Breast epithelium (tissue), 4 donors: ENCODE measurements at places on chromosomes 1 and 21. TPM values are rescaled to one million over a fixed set of nuclear protein-coding genes. Genes with fewer than 3 reads are reported as not detected.

DNA sequence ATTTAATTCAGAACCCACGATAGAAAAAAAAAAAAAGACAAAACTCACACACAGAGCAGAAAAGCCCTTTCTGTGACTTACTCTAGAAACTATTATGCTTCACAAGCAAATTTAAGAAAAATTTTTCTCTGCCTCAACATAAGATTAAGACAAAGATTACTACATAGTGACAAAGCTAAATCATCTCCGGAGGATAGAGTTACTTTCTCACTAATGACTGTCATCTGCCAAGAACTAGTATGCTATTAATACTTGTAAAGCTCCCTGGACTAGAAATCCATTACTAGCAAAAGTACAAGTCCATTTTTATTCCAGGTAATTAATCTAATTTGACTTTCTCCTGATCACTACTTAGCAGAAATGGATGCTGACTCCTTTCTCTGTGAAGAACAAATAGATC is 25.9 kb downstream of the GREM2 start:
- no peak for DNase-seq

GRCh38 chr1:216073793-216074595 is 349.3 kb downstream of the USH2A start:
- DNase-seq, result no peak

DNA sequence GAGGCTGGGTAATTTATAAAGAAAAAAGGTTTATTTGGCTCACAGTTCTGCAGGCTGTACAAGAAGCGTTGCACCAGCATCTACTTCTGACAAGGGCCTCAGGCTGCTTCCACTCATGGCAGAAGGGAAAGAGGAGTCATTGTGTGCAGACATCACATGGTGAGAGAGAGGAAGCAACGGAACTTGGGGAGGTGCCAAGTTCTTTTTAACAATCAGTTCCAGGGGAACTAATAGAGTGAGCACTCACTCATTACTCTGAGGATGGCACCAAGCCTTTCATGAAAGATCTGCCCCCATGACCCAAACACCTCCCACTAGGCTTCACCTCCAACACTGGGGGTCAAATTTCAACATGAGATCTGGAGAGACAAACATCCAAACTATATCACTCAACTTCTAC is 77.2 kb downstream of the DDAH1 start:
- no peak for DNase-seq

DNA sequence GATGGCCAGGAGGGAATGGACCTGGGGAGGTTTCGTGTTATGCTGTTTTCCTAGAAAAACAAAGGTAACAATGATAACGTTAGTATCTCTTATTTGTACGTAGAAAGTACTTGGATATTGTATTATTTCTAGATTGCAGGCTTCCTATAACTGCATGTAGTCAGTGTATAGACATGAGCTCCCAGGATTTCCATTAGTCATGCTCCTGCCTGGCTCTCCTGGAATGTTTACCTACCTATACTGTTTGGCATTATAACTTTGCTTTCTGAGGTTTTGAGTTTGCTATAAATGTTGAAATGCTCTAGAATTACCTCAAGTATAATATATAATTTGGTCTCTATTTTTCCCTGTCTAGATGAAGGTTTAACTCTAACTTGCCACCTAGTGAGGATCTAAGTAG is 66.1 kb downstream of the TTC3 start:
- no peak for DNase-seq

DNA sequence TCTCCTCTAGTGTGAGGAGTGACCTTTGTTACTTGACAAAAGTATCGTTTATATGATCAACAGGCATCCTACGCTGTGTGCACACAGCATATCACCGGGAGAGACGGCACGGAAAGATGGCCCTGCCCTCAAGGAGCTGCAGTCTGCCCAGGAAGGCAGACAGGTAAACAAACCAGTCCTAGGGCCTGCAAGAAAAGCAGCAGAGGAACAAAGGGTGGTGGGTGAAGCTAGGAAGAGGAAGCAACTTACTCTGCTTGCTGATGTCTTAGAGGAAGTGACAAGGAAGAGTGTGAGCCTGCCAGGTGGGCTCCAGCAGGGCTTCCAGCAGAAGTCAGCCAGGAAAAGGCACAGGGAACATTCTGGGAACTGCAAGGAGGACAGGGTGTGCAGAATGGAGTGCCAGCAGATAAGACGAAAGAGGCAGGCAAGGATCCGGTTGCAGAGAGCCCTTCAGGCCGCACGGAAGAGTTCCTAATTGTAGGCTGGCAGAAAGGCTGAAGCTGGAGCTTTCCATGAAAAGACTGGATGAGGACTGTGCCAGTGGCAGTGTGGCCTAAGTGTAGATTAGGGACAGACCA is 106.7 kb downstream of the SLC45A1 start:
- DNase-seq, result peak; percentile 65

GRCh38 chr1:13737398-13737797 is 37.4 kb downstream of the PRDM2 start:
- no peak for DNase-seq

DNA sequence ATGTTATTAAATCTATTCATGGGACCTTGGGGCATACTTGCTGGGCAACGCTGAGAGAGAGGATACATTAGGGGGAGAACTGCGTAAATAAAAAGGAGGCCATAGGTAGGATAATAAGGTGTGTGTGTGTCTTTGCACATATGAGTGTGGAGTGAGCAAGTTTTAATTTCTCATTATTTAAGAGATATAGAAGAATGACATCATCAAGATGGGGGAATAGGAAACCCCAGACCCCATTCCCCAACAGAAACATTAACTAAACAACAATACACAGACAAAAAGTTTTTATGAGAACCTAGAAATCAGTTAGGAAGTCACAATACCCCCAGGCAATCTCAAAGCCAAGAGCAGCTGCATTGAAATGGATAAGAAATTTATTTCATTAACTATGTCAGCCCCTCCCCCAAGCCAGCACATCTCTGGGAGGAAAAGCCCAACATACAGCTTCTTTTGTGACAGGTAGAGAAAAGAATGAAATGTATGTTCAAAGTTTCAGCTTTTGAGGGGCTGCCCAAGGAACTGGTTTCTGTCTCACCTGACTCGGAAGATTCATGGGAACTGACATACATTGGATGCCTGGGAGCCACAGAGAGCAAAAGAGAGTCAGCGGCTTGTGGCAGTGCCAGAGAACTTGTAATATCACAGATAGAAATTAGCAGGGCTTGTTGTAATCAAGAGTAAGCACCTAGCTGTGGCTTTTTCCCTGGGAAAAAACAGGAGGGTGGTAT is 234.3 kb upstream of the NFIA start:
- no peak for DNase-seq

GRCh38 chr1:235971571-235972310 is 93.1 kb downstream of the NID1 start:
- peak; percentile 85 for DNase-seq

GRCh38 chr1:66003690-66004089 is 211.0 kb downstream of the PDE4B start:
- DNase-seq, result no peak

DNA sequence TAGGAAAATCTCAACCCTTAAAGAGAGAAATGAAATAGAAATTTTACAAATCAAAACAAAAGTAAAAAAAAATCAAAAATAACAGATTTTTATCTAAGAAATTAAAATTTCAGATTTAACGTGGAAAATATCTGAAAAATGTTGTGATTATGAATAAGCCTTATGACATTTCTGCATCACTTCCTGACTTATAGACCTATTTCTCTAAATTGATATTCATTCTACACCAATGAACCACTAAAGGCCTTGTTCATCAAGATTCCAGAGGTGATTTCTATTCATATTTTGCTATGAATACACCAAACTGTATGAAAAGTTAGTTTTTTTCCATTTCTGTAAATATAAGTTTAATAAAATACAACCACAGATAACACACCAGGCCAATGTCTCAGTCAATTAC is 261.5 kb downstream of the SMYD3 start:
- DNase-seq, result no peak

- DNase-seq, result no peak
These were observed 12.9 kb downstream of the TNFRSF1B start for GRCh38 chr1:12179676-12180075.

DNA sequence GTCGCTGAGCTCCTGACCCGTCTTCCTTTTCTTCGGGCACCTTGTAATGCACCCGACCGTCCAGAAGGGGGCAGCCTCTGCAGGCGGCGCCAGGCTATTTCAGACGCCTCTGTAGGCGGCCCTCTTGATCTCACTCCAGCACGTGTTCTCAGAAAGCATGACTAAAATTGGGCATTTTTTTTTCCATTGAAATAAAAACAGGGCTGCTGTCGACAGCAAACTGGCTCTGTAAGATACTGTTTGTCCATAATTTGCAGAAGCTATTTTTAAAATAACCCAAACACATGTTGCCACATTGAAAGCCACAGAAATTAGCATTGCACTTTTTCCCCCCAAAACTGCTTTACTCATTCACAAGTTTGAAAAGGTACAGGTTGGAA is 78.0 kb downstream of the STUM start:
- DNase-seq, result peak; percentile 48

DNA sequence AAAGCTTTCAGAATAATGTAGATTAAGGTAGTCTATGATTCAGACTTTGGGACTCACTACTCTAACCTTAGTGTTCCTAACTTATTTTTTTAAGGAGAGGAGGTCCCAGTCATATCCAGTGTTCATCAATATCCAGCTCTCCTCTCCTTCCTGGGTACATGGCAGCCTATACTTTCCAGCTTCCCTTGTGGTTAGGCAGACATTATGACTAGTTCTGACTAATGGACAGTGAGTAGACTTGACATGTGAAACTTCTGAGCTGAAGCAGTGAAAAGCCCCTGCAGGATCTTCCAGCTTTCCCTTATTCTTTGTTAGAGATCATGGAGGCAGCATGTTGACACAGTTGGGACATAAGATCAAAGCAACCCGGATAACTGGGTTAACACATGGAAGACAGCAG is 144.2 kb downstream of the PTPRU start:
- no peak for DNase-seq

- DNase-seq, result no peak
These were observed 17.2 kb upstream of the BEND5 start for GRCh38 chr1:48793863-48794262.

GRCh38 chr1:241470361-241470760 is 49.2 kb downstream of the FH start:
- no peak for DNase-seq

GRCh38 chr1:235820061-235820460 is 46.6 kb downstream of the LYST start:
- DNase-seq, result no peak

GRCh38 chr1:237834048-237834447 is 56.7 kb downstream of the ZP4 start:
- DNase-seq, result no peak

DNA sequence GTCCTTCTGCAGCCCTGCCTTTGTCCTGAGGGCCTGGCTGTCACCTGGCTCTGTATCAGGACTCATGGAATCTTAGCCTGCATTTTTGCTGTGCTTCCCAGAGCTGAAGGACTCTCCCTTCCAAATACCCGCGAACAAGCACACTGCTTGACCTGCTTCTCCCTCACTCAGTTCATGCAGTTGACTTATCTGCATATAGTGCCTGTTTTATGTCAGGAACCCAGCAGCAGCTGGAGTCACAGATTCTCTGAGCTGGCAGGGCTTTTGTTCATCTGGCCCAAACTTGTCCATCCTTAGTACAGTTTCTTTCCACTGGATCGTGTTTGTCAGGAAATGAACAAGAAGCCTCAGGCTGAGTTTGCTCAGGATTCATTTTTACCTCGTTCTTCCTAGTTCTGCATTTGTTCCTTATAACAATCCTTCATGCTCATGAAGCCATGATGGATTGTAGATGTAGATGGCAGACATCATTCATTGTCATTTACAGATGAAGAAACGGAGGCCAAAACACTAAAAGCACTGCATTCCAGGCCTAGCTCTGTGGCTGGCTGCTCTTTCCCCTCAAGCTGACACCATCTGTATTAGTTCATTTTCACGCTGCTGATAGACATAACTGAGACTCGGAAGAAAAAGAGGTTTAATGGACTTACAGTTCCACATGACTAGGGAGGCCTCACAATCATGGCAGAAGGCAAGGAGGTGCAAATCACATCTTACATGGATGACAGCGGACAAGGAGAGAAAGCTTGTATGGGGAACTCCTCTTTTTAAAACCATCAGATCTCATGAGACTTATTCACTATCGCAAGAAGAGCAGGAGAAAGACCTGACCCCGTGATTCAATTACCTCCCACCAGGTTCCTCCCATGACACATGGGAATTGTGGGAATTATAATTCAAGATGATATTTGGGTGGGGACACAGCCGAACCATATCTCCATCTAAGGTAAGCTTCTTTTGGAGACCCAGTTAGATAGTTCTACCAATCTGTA is 150.9 kb downstream of the HIVEP3 start:
- no peak for DNase-seq

GRCh38 chr1:93689521-93690223 is 8.0 kb upstream of the BCAR3 start:
- no peak for DNase-seq

Gene CD101
- total RNA-seq, result 3.9 TPM

Gene LAX1
- total RNA-seq, result 0.88 TPM

Gene AIM2
- 0.73 TPM for total RNA-seq

Gene CR1L
- total RNA-seq, result not detected

Gene KIRREL1
- 26.1 TPM for total RNA-seq

Gene FCGR2B
- 124 TPM for total RNA-seq

Gene WNT3A
- not detected for total RNA-seq

Gene FAM78B
- 1.2 TPM for total RNA-seq

Gene UBE2U
- not detected for total RNA-seq

Gene FAM167B
- 6.9 TPM for total RNA-seq

Gene ACADM
- 62.9 TPM for total RNA-seq

Gene SEC16B
- 4.8 TPM for total RNA-seq

Gene MAB21L3
- 0.80 TPM for total RNA-seq
